ENCODE measurements at places on chromosomes 16 and 17.
A peak's percentile ranks its signal among the peaks of the same experiment; 100 is the strongest.

DNA sequence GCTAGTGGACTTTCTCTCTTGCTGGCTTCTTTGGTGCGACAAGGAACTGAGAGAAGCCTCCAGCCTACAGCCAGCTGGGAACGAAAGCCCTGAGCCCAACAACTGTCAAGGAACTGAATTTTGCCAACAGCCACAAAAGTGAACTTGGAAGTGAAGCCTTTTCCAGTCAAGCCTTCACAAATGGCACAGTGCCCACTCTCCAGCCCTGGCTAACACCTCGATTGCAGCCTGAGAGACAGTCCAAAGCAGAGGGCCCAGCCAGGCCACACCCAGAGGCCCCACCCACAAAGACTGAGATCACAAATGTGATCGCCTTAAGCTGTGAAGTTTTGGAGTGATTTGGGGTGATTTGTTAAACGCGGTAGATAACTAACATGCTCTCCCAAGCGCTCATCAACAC lies 244.6 kb upstream of the SDK2 start:
- no peak for DNase-seq

DNA sequence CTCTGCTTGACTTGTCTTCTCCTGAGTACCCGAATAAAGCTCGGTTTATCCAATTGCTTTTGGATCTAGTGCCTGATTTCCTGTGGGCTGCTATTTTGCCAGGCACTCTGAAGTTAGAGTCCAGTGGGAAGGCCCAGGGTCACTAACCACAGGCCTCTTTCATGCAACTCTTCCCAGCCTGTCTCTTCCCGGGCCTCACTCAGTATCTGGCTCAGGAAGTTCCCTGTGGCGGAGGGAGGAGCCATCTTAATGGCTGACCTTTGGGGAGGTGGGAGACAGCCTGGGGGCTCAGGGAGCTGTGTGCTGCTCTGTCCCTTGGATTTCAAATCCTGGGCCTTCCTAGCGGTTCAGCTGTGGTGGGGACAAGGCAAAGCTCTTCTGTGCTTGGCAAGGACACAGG lies 328.5 kb downstream of the SLC39A11 start:
- no peak for DNase-seq

GRCh38 chr17:2264067-2264860 lies 39.3 kb downstream of the SMG6 start:
- DNase-seq: no peak

DNA sequence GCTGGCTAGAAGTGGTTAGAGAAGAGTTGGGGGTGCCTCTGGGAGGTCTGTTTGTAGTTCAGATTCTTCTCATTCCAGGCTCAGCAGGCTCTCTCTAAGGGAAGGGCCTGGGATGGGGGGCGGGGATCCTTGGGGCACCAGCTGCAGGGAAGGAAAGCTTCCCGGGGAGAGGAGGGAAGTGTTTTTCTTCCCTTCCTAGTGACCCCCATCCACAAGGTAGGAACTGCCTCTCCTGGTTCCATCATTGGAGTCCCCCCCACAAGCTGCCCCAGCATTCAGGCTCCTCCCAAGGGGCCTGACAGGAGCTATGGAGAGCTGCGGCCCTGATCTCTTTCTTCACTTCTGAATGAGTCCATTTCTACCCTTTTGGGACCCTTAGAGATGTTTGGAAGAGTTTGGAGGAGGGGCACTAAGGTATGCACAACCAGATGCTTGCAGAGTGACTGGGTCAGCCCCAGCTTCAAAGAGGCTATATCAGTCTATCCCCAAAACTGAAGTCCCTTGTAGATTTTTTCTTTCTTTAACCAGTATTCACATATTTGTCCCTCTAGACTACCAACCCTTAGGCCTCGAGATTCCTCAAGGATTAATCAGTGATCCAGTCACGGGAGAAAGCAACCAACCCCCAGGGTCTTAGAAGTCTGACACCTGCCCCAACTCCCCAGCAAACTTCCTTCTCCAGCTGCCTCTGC lies 13.9 kb upstream of the FZD2 start:
- no peak for DNase-seq

- DNase-seq: no peak
Observed at GRCh38 chr16:60741810-60742209, 1294.4 kb downstream of the CDH8 start.

DNA sequence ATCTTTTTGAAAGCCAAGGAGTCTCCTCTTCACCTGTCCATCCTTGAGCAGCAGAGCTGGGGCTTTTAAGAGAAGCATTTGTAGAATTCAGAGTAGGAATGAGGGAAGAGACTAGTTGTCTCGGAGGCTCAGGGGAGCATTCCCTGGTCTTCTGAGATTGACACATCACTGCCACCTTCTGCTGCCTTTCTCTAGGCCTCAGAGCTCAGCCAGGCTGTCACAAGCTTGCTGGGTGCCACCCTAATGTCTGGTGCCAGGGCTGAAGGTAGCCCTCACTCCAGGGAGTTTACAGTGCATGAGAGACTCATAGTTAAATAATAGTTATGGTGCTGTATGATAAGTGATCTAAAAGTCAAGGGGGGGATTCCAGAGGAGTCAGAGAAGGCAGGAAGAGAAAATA lies 39.7 kb downstream of the B9D1 start:
- DNase-seq: no peak

DNA sequence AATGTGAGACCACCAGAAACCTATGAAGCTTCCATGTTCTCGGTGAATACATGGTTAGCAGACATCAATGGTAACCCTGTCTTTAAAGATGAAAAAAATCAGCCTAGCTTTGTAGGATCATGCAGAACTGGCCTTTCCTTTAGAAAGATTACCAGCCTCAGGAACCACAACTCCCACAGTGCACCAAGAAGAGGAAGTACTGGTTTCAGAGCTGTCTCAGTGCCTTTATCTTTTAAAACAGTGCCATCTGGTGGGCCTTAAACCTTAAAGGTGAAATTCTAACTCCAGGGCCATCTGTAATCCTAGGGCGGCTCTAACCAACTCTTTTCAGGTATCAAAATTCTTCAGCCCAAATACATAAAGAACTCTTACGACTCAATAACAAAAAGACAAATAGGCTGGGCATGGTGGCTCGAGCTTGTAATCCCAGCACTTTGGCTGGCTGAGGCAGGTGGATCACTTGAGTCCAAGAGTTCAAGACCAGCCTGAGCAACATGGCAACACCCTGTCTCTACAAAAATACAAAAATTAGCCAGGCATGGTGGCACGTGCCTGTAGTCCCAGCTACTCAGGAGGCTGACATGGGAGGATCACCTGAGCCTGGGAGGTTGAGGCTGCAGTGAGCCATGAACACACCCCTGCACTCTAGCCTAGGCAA lies 5.4 kb downstream of the ATPAF2 start:
- DNase-seq: no peak

- no peak for DNase-seq
Observed at GRCh38 chr16:78452025-78452555, 352.6 kb downstream of the WWOX start.

- no peak for DNase-seq
Observed at GRCh38 chr16:47991491-47991890, 164.3 kb downstream of the ABCC12 start.

DNA sequence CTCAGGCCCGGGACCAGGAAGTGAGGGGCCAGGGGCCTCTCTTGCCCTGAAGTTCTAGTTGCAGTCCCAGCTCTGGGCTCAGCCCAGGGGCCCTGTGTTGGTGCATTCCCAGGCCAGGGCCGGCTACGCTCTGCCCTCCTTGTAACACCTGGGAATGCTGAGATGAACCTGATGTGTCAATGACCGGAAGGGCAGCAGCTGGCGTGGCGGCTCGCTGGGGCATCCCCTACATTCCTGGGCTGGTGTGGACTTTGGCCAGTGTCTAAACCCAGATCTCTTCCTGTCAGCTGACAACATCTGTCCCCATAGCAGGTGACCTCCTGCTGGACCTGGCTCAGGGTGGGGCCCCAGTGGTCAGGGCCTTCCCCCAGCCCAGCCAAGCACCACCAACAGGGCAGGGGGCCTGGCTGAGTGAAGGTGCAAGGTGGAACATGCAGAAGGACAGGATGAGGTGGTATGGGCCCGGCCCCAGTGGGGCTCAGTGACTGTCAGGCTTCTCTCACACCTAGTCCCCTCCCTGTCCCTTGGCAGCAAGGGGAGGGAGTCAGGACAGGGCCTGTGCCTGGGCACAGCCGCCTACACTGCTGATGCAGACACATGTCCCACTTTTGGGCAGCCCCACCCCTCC lies 15.9 kb downstream of the FAM83G start:
- no peak for DNase-seq

GRCh38 chr16:27894386-27894785 lies 169.1 kb downstream of the GSG1L start:
- no peak for DNase-seq

DNA sequence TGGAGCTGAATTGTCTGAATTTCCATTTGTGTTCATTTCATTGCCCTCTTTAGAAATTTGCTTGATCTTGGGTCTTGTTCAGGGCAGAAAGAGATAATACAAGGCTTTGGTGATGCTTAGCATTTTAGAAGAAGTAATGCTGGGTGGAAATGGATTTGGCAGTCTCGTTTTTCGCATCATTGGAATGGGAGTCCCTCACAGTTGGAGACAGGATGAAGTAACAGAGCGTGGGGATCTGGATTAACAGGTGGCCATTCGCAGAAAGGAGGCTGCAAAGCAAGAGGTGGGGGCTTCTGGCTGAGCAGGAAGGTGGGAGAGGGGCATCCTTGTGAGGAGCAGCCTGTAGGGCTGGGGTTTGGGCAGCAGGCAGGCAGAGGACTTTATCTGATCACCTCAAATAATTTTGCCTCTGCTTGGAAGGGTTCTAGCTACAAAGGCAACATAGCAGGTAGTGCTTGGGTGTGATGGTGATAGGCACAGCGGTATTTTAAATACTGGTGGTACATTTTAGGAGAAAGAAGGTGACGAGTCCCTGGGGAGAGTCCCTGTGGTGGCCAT lies 17.0 kb downstream of the KSR1 start:
- DNase-seq: no peak

GRCh38 chr16:1002399-1003166 lies 21.0 kb downstream of the SOX8 start:
- DNase-seq: peak; percentile 25

DNA sequence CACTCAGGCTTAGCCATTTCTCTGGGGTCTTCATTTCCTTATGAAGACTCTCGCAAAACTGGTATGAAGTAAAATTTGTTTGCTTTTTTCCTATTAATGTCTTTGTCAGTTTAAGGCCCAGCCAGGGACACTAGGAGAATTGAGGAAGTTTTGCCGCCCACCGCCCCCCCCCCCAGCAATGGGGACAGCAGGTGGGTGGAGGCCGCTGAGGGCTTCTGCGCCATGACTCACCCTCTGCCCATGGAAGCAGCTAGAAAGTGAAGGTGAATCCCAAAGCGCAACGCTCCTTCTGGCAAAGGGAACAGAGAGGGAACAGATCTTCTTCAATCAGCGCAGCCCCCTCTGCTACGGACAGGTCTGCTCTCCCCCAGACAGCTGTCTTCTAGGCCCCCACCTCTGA lies 49.7 kb downstream of the MARF1 start:
- DNase-seq: no peak

GRCh38 chr17:13476720-13477119 lies 125.0 kb downstream of the HS3ST3A1 start:
- DNase-seq: no peak

DNA sequence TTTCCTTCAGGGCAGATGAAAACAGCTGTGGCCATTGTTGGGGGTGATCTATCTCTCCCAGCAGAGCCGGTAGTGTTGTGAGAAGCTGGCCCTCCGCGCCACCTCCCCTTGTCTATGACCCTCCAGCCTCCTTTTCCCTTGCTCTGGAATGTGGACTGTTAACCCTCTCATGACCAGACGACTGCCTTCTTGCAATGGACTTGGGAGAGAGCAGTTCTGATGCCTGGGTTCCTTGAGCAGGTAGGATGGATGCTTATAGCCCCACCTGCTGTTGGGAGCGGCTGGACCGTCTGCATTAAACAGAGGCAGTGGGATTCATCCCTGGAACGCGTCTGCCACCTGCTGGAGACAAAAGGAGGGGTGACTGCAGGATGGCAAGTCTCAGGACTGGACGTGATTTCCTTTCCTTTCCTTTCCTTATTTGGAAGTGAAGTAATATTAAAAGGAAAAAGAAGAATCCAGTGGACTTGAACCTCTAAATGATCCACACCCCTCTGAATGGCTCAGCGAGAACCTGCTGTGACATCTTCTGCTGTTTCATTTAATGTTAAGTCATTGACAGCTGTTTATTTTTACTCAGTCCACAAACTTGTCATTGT lies 1.8 kb upstream of the SOST start:
- peak; percentile 87 for DNase-seq

DNA sequence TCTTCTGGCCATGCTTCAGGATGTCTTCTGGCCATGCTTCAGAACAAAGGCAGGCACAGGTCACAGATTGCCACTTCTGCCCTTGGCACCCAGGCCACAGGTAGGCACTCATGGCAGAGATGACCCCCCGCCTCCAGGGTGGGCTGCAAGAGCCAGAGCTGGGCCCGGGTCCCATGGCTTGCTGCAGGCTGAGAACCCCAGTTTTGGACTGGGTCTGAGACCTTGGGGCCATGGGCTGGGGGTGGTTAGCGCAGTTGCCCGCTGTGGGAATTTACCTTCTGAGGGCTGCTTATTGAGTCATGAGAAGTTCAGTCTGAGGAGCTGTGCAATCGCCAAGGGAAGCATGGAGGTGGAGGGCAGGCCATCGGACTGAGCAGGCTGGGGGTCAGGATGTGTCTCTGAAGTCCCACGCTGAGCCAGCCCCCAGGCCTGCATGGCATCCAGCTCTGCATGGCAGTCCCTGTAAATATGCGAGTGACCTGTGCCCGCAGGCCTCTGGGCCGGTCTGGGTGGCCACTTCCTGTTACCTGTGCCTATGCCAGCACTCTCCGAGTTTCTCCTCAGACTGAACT lies 1.7 kb downstream of the ANKRD13B start:
- DNase-seq: no peak

- DNase-seq: no peak
Observed at GRCh38 chr17:1709403-1709951, 700 bp downstream of the TLCD2 start.

DNA sequence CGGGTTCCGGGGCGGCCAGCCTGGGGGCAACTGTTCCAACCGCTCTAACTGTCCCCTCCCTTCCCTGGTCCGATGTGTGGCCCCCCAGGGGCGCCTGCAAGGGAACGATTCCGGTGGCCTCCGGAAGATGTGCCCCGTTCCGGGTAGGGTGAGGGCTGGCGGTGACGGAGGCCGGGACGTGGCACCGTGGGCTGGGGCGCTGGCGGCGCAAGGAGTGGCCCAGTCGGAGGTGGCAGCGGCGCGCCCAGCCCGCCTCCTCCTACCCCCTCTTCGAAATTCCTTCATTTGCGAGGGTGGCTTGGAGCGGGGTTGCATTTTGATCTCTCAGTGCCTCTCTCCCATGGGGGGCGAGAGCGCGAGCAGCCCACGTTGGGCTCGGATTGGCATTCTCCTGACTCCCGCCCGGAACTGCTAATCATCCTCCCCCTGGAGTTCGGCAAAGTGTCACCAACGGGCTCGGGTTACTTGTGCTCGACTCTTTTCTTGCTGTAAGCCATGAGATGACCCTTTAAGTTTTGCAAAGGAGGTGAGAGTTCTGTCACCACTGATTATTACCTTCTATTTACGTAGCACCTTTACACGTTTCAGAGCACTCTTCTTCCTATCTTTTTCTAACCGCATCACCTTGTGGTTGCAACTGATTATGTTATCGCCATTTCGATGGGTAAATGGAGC lies 622 bp downstream of the NDEL1 start:
- peak; percentile 63 for DNase-seq

Measured in activated naive CD4-positive, alpha-beta T cell (primary cell).